ENCODE measurements at places on chromosomes 12 and 14. TPM values are rescaled to one million over a fixed set of nuclear protein-coding genes. Genes with fewer than 3 reads are reported as not detected.
A peak's percentile ranks its signal among the peaks of the same experiment; 100 is the strongest.

Gene KCNC2
- total RNA-seq = not detected

DNA sequence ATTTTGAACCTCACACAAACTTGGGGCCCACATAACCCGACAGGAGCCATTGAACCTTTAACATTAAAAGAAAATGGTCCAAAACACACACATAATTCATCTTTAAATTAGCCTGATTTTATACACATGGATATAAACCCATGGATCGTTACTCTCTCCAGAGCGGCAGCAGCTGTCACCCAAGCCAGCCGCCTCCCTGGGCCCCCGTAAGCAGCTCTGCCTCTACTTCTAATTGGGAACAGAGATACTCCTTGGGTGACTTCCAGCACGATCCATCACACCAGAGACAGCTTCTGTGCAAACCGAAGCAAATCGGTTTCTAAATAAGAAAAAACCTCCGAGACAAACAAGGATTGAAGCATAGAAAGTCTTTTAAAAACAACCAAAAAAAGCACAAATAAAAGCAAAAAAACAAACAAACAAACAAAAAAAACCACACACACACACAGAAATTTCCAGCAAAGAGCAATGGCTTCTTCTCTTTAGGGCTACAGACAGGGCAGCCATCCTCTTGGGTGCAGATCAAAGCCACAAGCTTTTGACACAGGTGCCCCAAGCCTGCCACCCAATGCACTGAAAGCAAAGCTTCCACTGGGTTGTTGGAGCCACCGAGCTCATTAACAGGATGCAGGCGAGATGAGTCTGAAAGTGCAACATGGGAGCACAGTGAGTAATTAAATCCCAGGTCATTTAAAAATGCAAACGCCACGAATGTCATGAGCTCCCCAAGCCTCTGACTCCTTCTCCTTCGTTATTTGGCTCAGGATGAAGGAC lies 156.9 kb downstream of the DPF3 start:
- no peak for DNase-seq

DNA sequence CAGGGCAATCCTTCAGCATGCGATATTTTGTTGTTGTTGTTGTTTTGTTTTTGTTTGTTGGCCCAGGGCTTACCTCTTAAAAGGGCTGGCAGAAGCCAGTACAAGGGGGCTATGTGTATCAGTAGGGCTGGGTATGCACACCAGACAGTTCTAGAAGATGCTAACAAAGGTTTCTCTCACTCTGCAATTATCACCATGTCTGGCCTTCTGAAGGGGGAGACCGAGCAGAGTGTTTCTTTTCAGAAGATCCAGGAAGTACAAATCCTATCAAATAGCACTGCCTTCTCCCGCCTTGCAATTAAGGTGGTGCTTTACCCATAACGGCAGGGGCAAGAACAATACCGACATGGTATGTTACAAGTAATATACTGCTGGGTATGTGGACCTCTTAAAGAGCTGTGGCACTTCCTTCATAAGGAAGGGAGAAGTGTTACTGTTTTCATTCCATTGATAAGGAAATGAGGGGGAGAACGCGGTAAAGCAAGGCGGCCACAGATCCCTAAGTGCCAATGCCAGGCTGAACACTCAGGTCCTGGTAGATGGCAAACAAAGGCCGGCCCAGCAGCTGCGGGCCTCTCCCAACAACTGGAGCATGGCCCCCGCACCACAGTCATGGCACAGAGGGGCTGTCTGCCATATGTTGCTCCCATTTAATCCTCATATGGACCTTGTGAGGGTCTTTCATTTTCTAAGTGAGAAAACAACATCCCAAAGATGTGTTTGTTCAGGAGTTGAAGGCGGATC lies 19.2 kb upstream of the CACNA2D4 start:
- no peak for DNase-seq

Gene RPL10L
- total RNA-seq = not detected

- no peak for DNase-seq
Measured at GRCh38 chr14:67584978-67585377, 15.1 kb downstream of the PIGH start.

Gene PLEK2
- not detected for total RNA-seq

DNA sequence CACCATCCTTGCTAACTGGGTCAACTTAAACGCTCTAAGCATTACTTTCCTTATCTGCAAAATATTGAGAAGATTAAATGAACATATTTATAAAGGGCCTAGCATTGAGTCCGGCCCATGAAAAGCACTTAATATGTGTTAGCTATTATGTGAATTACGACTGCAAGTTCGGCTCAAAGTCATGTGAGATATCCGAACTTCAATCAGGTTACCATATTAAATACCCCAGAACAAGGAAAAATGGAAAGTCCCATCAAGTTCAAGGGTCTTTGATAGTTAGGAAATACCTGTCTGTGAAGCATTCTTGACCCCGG lies 487 bp upstream of the NRDE2 start:
- DNase-seq = no peak

DNA sequence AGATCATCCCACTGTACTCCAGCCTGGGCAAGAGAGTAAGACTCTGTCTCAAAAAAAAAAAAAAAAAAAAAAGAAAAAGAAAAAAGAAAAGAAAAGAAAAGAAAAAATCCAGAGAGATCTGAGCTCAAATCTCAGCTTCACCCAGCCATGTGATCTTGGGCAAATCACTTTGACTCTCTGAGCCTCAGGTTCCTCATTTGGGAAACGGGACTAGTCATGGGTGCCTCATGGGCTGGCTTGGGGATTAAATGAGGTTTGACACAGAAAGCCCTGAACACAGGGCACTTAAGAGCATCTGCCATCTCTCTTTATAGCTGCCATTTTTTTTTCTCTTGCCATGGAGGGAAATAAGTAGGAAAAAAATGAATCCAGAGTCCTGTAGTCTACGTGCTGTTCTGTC lies 86.2 kb upstream of the MYL2 start:
- peak; percentile 8 for DNase-seq

DNA sequence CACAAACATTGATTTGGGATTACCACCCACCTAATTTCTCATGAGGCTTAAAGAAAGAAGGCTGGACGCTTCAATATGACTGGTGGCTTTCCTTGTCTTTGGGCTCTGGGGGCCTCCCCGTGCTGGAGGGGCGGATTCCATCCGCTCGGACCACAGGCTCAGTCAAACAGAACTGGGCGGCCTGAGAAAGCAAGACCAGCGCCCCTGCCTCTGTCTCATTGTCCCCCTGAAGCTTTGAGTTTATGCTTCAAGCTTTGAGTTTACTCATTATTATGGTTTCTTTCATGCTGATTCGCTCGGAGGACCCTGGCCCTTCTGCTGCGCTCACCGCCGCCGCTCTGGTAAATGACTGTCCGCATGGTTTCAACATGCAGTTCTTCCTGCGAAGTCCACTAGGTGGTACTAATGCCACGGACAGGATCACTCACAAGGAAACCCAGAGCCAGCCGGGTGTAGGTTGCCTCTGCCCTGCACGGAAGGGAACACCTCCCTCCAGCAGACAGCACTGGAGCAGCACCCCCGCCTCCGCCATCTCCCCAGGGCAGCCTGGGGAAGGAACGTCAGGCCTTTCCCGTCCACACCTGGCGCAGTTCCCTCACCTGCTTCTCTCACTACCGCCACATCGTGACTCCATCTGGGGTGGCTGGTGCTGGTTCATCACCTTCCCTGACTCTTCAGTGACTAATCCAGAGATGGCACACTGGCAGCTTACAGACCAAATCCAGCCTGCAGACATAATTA lies 13.2 kb upstream of the TIGAR start:
- no peak for DNase-seq

DNA sequence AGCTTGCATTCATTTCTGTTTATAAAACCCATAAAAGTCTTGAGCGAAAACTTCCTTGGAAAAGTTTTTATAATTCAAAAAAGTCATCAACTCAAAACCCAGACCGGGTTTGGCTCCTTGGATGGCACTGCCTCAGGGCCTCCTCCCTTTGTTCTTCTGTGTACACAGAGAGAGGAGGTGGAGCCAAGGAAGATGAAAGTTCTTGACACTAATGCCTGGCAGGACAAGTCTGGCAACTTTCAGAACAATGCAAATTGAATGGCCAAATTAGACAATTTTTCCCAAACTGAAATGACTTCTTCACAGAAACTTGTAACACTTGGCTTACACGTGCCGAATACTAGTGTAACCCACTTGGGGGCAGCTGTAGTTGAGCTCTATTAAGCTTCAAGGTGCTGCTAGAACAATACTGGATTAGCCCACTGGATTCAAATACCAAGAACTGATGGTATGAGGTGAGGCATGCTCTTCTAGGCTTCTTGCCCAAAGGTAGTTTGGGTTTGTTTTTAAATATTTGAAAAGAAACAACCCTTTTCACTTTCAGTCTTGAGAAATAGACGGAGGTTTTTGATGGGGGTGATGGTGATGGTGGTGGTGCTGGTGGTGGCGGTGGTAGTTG lies 86.6 kb upstream of the FRMD6 start:
- no peak for DNase-seq

GRCh38 chr14:22551605-22551997 lies 37.4 kb downstream of the DAD1 start:
- DNase-seq = no peak

DNA sequence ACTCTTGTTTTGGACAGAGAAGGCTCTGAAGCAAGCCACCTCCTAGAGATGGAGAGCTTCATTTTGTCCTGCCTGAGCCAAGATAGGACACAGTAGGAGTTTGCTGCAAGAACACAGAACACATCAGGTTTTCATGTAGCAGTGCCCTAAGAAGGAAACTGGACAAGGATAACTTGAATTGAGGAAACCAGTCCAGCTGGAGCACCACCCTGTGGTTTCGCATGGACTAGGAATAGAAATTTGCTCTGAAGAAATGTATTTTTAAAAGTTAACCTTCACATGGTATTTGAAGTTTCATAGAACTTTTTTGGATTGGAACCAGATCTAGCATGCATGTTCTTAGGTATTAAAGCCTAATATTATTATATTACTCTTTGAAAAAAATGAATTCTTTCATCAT lies 68.8 kb downstream of the RERG start:
- no peak for DNase-seq

DNA sequence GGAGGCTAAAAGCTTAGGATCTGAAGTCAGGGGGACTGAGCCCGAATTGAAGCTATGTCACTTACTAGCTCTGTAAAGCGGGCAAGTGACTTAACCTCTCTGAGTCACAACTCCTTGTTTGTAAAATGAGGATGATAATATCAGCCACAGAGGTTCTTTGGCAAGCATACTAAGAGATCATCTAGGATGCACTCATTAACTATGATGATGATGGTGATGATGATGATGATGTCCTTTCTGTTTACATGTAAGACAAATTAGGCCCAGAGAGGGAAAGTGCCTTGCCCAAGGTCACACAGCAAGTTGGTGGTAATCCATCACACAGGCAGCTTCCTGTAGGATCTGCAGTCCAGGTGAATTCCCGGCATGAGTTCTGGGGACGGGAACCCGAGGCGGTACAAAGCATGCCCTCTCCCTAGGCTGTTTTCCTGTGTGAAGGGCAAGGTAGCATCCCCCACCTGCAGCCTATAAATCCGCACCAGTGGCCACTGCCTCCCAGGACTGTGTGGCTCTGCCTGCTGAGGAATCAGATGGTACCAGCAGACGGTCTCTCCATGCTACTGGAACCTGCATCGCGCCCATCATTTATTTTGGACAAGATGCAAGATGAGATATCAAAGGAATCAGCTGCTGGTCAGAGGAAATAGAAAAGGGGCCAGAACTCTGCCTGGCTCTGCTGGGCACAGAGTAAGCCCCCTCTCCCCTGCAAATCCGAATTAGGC lies 55.2 kb downstream of the MAP1LC3B2 start:
- no peak for DNase-seq

Gene SLC25A21
- 0.54 TPM for total RNA-seq

Gene CARMIL3
- total RNA-seq = 1.3 TPM

GRCh38 chr12:34393086-34393820 lies 371.0 kb downstream of the ALG10 start:
- DNase-seq = no peak

- no peak for DNase-seq
Measured at GRCh38 chr14:103941462-103941861, 867 bp downstream of the RD3L start.

Gene DDX11
- 44.4 TPM for total RNA-seq

DNA sequence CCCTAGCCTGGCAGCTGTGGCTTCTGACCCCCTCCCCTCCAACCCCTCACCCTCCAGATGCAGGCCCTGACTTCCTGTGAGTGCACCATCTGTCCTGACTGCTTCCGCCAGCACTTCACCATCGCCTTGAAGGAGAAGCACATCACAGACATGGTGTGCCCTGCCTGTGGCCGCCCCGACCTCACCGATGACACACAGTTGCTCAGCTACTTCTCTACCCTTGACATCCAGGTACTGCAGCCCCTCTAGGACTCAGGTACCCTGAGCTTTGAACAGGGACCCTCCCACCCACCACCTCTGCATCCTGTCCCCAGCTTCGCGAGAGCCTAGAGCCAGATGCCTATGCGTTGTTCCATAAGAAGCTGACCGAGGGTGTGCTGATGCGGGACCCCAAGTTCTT lies 6.0 kb upstream of the IRF9 start:
- DNase-seq = no peak

- DNase-seq = no peak
Measured at GRCh38 chr14:104895786-104896661, 28.7 kb upstream of the PLD4 start.

GRCh38 chr12:29744365-29744764 lies 39.4 kb downstream of the TMTC1 start:
- DNase-seq = no peak

DNA sequence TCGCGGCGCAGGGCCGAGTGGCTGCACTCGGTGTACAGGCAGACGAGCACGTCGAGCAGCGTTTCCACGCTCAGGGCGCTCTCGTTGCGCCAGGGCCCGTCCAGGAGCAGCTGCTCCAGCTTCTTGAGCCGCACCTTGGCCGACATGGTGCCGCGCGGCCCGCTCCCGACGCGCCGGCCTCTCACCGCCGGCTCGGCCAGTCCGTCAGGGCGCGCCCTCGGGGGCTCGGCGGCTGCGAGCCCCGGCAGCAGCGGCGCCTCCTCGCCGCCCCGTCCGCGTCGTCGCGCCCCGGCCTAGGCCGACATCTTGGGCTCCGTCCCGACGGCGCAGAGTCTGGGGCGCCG lies 349 bp downstream of the CDC42BPB start:
- DNase-seq = no peak

Gene PRIMA1
- not detected for total RNA-seq

Gene ACSS3
- 0.54 TPM for total RNA-seq

Gene ZDHHC22
- not detected for total RNA-seq

DNA sequence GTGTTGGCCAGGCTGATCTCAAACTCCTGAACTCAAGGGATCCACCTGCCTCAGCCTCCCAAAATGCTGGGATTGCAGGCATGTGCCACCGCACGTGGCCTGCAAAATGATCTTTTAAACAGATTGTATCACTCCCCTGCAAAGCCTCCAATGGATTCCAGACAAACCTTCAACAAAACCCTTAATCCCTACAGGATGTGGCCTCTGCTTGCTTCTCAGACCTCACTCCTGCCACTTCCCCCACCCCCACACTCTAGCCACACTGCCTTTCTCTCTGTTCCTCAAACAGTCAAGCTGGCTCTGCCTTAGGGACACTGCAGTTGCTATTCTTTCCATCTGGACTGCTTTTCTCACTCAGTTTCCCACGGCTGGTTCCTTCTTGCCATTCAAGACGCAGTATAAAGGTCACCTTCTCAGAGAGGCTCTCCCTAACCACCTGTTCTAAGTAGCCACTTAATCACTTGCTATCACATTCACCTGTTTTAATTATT lies 47.3 kb upstream of the TMED10 start:
- DNase-seq = no peak

GRCh38 chr14:72118841-72119240 lies 186.6 kb downstream of the RGS6 start:
- no peak for DNase-seq

Gene PAH
- not detected for total RNA-seq

Gene KRT83
- total RNA-seq = not detected
